ENCODE measurements at places on chromosomes 4 and X. TPM values are rescaled to one million over a fixed set of nuclear protein-coding genes. Genes with fewer than 3 reads are reported as not detected.

DNA sequence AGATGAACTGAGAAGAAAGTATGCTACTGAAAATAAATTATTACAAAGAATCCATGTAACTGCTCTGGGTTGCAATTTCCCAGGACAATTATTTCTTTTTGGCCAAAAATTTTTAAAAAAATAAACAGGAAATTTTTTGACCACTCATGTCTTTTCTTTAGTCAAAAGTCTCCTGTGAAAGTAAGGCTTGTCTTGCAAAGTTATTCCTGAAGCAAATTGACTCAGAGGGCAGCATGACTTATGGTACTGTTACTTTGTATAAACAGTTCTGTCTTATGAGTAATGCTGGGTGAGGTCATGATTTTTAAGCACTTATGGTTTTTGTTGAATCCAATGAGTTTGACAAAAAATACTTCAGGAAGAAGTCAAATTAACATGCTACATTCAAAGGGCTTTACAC, 292.8 kb upstream of the ARSJ start:
- peak; percentile 26 for DNase-seq

DNA sequence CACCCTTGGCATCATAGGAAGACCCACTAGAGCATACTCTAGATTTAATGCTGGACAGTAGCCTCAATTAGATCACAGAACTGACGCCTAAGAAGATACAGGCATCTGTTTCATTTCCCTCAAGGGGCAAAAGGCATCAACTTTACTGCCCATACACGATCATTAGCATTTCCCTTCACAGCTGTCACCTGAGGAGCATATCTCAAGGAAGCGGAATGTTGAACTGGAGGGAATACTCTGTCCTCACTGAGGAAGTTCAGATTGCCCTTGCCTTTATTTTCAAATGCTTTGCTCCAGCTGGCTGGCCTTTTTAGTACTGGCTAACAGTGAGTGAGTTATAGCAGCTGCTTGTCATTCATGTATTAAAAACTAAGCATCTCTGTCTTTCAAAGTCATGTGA, 508.4 kb upstream of the GALNT7 start:
- DNase-seq = no peak

- no peak for DNase-seq
These were observed 54.3 kb downstream of the TSC22D3 start for GRCh38 chrX:107721318-107721717.

The FAM184B gene
- total RNA-seq = 8.0 TPM
